Vagina (tissue), 2 donors: ENCODE measurements at places on chromosomes 16 and 17. TPM values are rescaled to one million over a fixed set of nuclear protein-coding genes. Genes with fewer than 3 reads are reported as not detected.

DNA sequence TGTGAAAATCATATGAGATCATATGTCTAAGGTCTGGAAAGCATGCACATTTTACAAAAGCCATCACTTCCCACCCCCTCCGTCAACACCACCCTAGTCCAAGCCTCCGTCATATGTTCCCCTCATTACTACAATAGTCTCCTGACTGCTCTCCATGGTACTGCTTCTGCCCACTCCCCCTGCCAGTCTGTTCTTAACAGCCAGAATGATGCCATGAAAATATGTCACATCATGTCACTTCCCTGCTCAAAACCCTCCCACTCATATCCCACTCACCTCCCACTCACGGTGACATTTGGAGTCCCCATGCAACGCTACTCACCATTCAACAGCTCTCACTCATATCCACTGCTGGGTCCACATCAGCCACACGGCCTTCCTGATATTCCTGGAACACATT lies 432.3 kb downstream of the XYLT1 start:
- H3K27ac ChIP-seq, result no peak overlapping the region
- no peaks in the 10 kb centered on the region for H3K27me3 ChIP-seq
- H3K4me3 ChIP-seq, result no peak overlapping the region
- no peaks in the 10 kb centered on the region for H3K36me3 ChIP-seq
- H3K4me1 ChIP-seq, result no peaks in the 10 kb centered on the region
- no peak for DNase-seq

- H3K27me3 ChIP-seq, result no peaks in the 10 kb centered on the region
- no peak for DNase-seq
- H3K27ac ChIP-seq, result no peak overlapping the region
- H3K36me3 ChIP-seq, result no peaks in the 10 kb centered on the region
Observed at GRCh38 chr16:52591934-52592592, 45.1 kb upstream of the TOX3 start.

MPP3 gene
- 30.2 TPM for total RNA-seq

SLC12A3 gene
- not detected for total RNA-seq

COL1A1 gene
- total RNA-seq, result 171 TPM

- H3K27me3 ChIP-seq, result no peaks in the 10 kb centered on the region
- no peak for DNase-seq
- no peaks in the 10 kb centered on the region for H3K36me3 ChIP-seq
- H3K4me3 ChIP-seq, result no peak overlapping the region
- H3K27ac ChIP-seq, result no peak overlapping the region
Observed at GRCh38 chr17:39756380-39757079, 18.8 kb downstream of the GRB7 start.

MYH8 gene
- total RNA-seq, result not detected

PRSS8 gene
- 26.0 TPM for total RNA-seq
